Thoracic aorta endothelial cell (primary cell): ENCODE measurements at places on chromosomes 12 and 14. TPM values are rescaled to one million over a fixed set of nuclear protein-coding genes. Genes with fewer than 3 reads are reported as not detected.

The BCL2L14 gene
- not detected in 2 replicates for total RNA-seq

The CLEC9A gene
- not detected in 2 replicates for total RNA-seq

The RNASE1 gene
- 38.3 and 105 TPM in 2 replicates for total RNA-seq

The KRT7 gene
- total RNA-seq: 206 and 443 TPM in 2 replicates

The ARF6 gene
- 92.3 and 111 TPM in 2 replicates for total RNA-seq

The KRT79 gene
- total RNA-seq: not detected in 2 replicates

The NFE2 gene
- not detected in 2 replicates for total RNA-seq

The SPIC gene
- total RNA-seq: not detected in 2 replicates

The PMCH gene
- total RNA-seq: 0.36 and 1.9 TPM in 2 replicates

The ALX1 gene
- total RNA-seq: 0.14 and 0.53 TPM in 2 replicates

The DACT1 gene
- total RNA-seq: 0.29 and 1.5 TPM in 2 replicates

The RNASE7 gene
- total RNA-seq: not detected in 2 replicates

The PLEKHD1 gene
- under 0.01 and 0.07 TPM in 2 replicates for total RNA-seq
